Stimulated activated CD4-positive, alpha-beta T cell treated with anti-CD3 and anti-CD28 coated beads, TNF-alpha, amount 100 ng/mL, for 48 hours (primary cell): ENCODE measurements at places on chromosomes 2 and 18.

- DNase-seq: no peak
Measured at GRCh38 chr2:206611191-206611590, 31.1 kb upstream of the FAM237A start.

DNA sequence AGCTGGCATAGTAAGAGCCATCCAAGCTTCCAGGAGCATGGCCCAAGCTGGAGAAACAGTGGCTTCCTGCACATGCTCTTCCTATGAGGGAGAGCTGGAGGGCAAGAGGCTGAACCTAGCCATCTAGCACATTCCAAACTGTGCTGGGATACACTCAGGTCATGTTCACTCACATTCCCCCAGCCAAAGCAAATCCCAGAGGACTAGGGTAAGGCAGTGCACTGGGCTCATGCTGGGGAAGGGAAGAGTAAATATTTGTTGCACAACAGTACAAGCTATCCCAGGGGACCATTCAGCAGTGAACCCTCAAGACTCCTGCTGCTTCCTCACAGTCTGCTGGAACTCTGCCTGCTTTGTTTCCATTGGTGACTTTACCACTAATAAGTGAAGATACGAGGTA is 20.7 kb upstream of the GYPC start:
- DNase-seq: no peak

DNA sequence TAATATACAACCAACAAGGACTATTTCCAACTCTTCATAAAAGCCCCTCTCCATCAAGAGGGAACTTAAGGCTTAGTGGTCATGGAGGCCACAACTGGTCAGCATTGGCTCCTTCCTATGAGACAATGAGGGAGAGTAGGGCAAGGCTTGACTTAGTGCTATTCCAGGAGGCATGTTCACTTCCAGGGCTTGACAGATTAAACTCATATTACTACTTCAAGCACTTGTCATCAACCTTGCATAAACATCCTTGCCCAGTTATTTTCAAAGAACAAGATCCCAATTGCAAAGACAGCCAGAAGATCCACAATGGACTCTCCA is 133.4 kb downstream of the FTCDNL1 start:
- DNase-seq: no peak

DNA sequence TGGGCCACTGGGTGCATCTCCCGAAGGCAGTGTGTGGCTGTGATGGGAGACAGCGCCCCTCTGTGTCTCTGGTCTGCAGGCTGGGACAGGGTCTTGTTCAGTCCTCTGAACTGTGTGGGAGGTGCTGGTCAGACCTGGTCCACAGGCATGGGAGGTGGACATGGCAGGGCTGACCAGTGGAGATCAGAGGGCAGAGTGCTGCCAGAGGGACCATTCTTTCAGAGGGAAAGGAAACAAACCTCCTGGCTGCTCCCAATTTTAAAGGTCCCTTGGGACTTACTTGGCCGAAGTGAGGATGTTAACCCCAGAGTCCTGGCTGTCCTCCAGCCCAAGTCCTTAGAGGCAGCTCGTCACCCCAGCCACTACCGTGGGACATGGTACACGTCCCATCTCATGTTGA is 4.0 kb downstream of the CAPN13 start:
- DNase-seq: no peak

DNA sequence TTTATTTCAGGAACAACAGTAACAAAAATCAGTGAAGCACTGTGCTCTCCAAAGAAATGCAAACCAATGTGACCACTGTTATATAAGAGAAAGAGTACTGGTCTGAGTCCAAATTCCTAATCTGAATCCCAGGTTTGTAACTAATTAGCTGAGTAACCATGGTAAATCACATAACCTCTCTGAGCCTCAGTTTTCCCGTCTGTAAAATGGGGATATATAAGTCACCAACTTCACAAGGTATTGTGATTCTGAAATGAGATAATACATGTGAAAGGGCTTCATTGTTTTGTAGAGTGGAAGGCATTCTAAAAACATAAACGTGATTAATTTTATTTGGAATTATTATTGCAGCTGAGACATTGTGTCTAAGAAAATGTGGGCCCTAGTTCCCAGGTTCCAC is 91.3 kb upstream of the YPEL5 start:
- DNase-seq: no peak
